ENCODE measurements at places on chromosomes 13 and 19.

- DNase-seq: no peak
Measured at GRCh38 chr13:33070713-33071112, 54.5 kb downstream of the KL start.

DNA sequence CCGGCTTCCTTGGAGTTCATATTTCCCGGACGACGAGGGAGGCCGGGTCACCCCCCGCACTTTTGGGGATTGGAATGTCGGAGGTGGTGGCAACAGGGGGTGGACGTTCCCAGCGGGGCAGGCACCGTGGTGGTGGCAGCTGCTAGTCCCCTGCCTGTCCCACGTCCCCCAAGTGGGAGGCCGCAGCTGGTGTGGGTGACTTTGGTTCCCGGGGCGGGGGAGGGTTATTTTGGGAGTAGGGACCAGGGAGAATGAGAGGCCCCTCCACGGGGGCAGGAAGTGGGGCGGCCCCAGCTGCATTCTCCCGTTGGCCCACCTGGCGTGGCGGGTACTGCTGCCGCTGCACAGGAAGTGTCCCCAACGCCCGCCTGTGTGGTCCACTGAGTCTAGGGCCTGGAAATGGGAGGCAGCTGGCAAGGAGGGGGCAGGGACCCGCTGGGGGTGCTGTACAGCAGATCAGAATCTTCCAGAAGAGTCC is 11.1 kb upstream of the PLIN3 start:
- no peak for DNase-seq

GRCh38 chr19:35856546-35857149 is at the start of gene KIRREL2:
TSS of gene KIRREL2 (plus strand) at chr19:35856911. CDS start at chr19:35857120, 209 bp downstream.
- DNase-seq: no peak

GRCh38 chr13:79778741-79779460 is 297.9 kb downstream of the NDFIP2 start:
- no peak for DNase-seq

GRCh38 chr19:7928741-7929701 is 3.1 kb upstream of the CTXN1 start:
- no peak for DNase-seq

- no peak for DNase-seq
Measured at GRCh38 chr13:51638216-51638871, 54.1 kb downstream of the WDFY2 start.

DNA sequence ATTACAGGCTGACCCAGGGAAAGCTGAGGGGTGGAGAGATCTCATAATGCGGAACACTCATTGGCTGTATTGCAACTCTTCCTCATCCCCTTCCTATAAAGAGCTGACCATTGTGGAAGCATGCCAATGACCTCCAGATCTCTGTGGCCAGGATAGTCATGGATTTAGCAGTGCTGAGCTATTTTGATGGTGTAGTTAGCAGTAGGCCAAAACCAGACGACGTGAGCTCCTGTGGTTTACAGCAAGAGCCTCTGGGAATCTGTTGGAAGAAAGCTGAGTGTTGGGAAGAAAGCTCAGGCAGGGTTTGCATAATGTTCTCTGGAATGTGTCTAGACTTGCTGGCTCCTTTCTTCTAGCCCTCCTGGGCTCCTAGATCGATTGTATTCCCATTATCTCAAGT is 187.5 kb upstream of the GPC6 start:
- no peak for DNase-seq

DNA sequence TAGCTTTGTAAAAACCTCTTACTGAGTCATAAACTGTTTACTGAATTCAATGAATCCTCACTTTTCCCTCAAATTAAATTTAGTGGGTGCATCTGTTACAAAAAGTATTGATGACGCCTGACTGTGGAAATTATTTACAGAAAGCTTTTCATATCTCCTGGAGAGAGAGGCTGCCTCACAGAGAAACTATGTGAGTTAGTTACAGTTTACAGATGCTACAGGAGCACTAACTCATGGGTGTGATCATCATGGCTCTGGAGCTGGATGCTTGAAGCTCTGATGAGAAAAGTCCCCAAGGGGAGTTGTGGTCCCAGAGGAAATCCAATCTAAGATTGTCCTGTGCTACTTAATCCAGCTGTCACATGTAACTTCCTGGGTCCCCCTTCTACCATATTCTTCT is 590.8 kb downstream of the LMO7 start:
- no peak for DNase-seq

DNA sequence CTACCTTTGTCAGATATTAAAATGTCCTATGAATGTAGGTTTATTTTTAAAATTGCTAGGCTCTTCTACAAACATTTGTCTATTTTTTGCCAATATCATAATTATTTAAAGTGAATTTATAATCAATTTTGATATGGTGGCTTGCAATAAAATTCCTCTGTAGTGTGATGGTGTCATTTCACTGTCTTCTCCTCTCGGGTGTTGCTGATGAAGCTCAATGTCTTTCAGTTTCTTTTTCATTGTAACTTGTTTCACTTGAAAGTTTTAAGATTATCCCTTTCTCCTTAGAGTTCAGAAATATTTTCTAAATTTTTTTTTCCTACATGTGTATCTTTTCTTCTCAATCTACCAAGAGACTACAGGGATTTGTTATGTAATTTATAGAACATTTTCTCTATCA is 267.1 kb upstream of the EDNRB start:
- no peak for DNase-seq

DNA sequence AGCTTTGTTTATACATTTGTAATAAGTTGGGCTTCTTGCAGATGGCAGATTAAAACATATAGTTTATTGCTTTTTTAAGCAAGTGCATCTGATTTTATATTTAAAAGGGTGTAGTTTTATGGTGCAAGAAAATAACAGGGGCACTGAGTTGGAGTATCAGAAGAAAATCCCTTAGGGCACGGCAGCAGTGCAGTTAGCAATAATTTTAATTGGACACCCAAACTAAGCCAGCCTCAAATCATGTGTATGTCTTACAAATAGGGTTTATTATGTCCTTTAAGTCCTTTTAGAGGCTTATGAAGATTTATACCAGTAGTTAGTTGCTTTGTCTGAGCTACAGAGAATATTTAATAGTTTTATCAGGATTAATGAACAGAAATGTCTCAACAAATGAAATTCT is 57.5 kb downstream of the GPC6 start:
- DNase-seq: no peak

DNA sequence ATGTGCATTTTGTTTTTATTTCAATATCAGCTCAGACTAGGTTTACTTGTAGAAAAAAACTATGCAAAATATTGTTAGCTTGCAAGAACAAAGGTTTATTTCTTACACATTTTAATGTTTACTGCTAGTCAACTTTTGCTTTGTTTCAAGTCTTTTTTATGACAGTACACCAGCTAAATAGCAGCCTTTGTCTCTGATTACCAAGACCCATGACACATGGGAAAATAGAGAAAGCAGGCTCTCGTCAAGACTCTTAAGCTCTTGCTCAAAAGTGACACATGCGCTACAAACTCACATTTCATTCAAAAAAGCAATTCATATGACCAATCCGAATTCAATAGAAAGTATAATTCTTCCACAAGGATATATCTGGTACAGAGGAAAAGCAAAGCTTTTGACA is 642.3 kb upstream of the SLITRK1 start:
- DNase-seq: no peak

GRCh38 chr19:35731779-35732405 is 10.4 kb downstream of the IGFLR1 start:
- DNase-seq: no peak

DNA sequence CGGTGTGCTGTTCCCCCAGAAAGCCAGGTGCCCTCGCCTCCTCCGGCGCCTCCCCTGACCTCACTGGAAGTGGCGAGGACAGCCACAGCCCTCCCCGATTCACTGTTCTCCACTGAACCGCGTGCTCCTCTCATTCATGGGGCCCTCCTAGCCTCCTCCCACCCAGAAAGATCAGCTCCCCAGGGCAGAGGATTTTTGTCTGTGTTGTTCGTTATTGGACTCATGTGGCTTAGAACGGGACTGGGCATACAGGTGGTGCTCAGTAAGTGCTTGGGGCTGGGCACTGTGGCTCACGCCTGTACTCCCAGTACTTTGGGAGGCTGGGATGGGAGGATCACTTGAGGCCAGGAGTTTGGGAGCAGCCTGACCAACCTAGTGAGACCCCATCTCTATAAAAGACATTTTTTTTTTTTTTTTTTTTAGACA is 3.8 kb downstream of the PRTN3 start:
- DNase-seq: no peak

DNA sequence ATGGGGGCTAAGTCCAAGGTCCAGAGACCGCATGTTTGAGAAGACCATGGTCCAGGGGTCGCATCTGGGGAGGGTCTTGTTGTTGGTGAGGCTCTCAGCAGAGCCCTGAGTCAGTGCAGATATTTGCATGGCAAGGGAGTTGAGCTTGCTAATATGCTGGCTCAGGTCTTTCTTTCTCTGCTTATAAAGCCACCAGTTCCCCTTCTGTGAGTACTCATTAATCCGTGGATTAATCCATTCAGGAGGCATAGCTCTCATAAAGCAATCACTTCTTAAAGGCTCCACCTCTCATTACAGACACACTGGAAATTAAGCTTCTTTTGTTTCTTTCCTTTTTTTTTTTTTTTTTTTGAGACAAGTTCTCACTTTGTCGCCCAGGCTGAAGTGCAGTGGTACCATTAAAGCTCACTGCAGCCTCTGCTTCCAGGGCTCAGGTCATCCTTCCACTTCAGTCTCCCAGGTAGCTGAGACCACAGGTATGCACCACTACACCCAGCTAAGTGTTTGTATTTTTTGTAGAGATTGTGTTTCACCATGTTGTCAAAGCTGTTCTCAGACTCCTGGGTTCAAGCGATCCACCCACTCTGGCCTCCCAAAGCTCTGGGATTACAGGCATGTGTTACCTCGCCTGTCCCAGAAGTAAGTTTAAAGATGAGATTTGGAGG is 216.4 kb downstream of the SLITRK5 start:
- DNase-seq: no peak

DNA sequence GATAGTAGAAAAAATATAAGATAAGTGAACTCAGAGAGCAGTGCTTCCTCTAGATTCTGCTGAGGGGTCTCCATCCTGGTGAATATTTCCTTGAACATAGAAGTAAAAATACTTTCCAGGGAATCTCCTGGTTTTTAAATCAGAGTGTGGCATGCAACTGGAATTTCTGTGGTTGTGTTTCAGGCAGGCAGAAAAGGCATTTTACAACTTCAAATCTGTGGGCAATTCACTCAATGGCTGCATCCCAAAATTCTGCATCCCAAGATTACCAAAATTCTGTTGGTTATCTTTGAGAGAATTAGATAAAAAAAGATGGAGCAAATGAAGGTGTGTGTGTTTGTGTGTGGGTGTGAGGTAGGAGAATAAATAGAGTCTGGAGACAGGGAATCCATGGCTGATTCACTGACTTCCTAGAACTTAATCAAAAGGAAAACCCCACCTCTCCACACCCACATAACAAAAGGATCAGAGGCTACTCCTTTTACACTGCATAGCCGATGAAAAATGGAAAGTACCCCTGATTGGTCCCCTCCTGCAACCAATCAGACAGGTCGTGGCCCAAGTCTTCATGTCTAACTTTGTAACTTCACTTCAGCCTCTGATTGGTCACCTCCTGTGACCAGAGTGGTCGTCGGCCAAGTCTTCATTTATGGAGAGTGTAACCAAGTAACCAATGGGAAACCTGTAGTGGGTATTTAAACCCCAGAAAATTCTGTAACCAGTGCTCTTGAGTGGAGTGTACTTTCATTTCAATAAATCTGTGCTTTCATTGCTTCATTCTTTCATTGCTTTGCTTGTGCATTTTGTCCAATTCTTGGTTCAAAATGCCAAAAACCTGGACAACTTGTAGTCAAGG is 112.8 kb downstream of the DLEU7 start:
- no peak for DNase-seq

DNA sequence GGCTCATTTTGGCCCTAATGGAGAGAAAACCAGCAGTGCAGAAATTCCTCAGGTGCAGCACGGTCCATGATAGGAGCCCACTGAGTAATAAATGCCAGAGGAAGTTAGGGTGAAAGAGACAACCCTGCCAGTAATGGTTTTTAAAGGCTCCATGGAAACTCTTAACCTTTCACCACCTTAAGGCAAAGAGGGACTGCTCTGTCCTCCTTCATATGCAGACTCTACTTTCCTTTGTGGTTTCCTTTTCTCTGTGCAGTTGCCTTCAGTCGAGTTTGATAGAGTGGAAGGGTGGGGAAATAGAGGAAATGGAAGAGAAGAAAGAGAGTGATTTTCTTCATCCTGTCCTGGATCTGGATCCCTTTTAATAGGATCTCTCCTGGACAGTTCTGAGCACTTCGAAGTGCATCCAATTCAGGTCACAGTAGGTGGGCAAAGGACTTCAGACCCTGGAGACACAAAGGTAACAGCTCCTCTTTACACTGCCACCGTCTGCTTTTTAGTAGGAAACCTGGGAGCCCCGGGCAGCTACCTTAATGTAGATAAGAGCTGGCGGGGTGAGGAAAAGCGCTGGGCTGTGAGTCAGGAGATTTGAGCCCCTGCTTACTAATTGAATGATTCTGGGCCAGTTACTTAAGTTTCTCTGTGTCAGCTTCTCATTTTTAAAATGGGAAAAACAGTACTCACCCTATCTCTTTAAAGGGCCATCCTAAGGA is 294.8 kb downstream of the KCNRG start:
- no peak for DNase-seq

DNA sequence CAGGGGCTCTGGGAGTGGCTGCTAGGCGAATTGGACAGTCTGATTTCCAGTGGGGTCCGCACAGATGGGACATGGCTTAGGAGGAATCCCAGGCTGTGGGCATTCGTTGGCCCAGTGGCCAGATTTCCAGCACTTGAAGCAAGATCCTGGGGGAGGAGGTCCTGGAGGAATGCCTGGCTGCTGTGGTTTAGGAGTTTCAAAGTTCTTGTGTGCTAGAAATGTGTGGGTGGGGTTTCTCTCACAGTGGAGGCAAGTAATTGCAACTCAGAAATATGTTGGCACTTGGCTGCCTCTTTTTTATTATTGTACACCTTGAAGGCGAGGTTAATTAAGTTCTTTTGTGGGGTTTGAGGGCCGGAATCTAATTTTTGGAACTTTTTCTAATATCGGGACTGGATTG is 17.1 kb downstream of the IGFL3 start:
- DNase-seq: no peak

DNA sequence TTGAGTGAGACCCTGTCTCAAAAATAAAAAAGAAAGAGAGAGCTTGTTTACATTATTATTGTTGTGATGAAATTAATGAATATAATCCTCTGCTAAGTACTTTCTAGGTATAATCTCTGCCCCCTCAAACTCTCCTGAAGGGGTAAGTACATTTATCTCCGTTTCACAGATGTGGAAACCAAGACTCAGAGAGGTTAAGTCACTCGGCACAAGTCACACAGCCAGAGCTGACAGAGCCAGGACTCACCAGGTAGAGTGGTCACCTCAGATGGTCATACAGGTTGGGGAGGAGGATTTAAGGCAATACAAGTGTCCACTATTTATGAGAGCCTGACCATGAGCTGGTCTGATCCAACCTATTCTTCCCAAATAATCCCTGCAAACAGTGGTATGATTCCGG is 15.2 kb upstream of the LYPD3 start:
- DNase-seq: no peak

- no peak for DNase-seq
Measured at GRCh38 chr13:111302045-111302726, 18.3 kb upstream of the TEX29 start.

DNA sequence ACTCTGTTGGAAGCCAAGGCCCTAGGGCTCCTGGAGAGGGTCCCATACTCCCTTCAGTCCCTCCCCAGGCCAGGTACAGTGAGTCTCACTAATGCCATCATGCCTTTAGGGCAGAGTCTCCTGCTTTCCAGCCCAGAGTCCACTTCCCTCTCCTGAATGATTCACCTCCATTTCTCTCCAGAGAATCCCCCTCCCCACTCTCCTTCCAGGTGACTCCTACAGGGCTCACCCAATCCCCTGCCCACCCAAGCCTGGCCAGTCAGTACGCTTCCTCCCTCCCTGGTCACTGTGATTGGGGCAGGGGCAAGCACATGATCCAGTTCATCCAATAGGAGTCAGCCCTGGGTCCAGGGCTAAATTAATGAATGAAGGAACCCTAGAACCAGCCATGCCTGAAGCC is 35.0 kb upstream of the PNMA8B start:
- DNase-seq: no peak

Measured in NCI-H2107 (cell line).